ENCODE measurements at places on chromosomes 5 and 9. TPM values are rescaled to one million over a fixed set of nuclear protein-coding genes. Genes with fewer than 3 reads are reported as not detected.

TESK1 gene
- total RNA-seq, result 40.6 TPM

SLC6A18 gene
- not detected for total RNA-seq

GPRIN1 gene
- total RNA-seq, result 2.6 TPM

OR1Q1 gene
- not detected for total RNA-seq

NIPAL4 gene
- total RNA-seq, result 0.39 TPM

MELK gene
- 4.9 TPM for total RNA-seq

TLX3 gene
- not detected for total RNA-seq

CDH6 gene
- total RNA-seq, result 13.2 TPM

TICAM2 gene
- 8.6 TPM for total RNA-seq

PCDHB8 gene
- 1.1 TPM for total RNA-seq

OXCT1 gene
- 20.5 TPM for total RNA-seq

BHMT gene
- 0.16 TPM for total RNA-seq

FGF1 gene
- 1.2 TPM for total RNA-seq

PCDHGA1 gene
- 0.38 TPM for total RNA-seq

C5orf52 gene
- not detected for total RNA-seq

ENHO gene
- 0.26 TPM for total RNA-seq

PARP8 gene
- total RNA-seq, result 33.6 TPM

SHISAL2B gene
- total RNA-seq, result 0.45 TPM

IFNA2 gene
- total RNA-seq, result not detected

SEMA5A gene
- total RNA-seq, result 18.2 TPM

INSYN2B gene
- 0.10 TPM for total RNA-seq

TPPP gene
- total RNA-seq, result 9.6 TPM

ARID3C gene
- total RNA-seq, result not detected

FCN2 gene
- total RNA-seq, result not detected

GPSM1 gene
- total RNA-seq, result 22.4 TPM

IFNE gene
- not detected for total RNA-seq

DND1 gene
- 0.71 TPM for total RNA-seq

SURF1 gene
- 40.4 TPM for total RNA-seq

IFNA21 gene
- not detected for total RNA-seq

MSANTD3 gene
- total RNA-seq, result 31.7 TPM

HSD17B3 gene
- 0.41 TPM for total RNA-seq

C8G gene
- 1.2 TPM for total RNA-seq

GLDC gene
- 3.0 TPM for total RNA-seq

ADAMTS19 gene
- total RNA-seq, result 0.26 TPM

SAPCD2 gene
- 2.7 TPM for total RNA-seq

C9 gene
- total RNA-seq, result 0.58 TPM

ADRB2 gene
- 14.2 TPM for total RNA-seq

CLIC3 gene
- total RNA-seq, result 39.7 TPM

TEX10 gene
- 10.5 TPM for total RNA-seq

ESM1 gene
- 5.4 TPM for total RNA-seq

RASEF gene
- 26.7 TPM for total RNA-seq

Measured in left lung (tissue), 14 donors.